Memory B cell (primary cell): ENCODE measurements at places on chromosomes 13 and 19.
A peak's percentile ranks its signal among the peaks of the same experiment; 100 is the strongest.

- DNase-seq = no peak
Measured at GRCh38 chr19:16089010-16089846, 12.9 kb downstream of the TPM4 start.

DNA sequence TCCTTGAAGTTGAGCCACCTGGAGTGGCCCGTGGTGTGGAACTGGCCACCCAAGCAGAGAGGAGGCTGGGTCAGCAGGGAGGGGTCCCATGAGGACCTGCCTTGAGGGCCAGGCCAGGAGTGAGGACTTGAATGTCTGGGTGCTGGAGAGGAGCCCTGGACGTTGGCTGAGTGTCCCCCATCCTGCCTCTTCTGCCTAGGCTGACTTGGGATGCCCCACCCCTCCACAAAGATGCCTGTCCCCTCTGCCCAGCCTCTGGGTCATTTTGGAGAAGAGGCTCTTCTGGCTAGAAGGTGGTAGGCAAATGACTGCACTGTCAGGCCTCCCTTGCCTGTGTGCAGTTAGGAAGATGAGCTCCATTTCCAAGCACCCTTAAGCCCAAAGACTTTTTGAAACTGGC lies 1.7 kb downstream of the SSBP4 start:
- DNase-seq = no peak

- peak; percentile 89 for DNase-seq
Measured at GRCh38 chr19:12551060-12551832, at the start of gene ZNF564. ZNF564 (minus strand) TSS chr19:12551482; CDS start chr19:12551332, 150 bp downstream.

DNA sequence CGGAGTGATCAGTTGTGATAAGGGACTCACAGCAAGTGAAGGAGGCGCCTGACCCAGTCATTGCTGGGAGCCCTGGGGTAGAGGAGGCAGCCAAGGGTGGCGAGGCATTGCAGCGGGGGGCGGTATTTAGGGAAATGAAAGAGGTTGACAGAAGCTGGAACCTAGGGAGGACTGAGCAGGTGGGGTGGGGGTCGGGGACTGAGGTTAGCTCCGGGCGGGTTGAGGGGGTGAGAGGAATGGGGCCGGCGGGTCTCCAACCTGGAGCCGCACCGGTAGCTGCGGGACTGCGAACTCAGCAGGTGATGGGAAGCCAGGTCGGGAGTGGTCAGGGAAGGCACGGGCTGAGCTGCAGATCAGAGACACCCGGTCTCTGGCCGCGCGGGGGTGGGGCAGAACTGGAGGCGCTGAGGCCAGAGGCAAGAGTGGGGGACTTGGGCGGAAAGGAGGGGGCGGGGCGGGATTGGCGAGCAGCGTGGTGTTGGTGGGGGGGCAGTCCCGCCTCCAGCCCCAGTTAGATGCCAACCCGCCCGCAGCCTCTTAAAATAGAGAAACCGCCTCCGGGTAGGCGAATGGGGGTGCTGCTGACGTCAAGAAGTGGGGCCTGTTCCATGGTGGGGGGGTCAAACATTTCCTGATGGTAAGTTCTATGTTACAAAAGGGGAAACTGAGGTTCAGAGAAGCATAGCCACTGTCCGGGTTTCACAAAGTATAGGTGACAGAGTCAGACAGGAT lies 1.5 kb downstream of the MAST3 start:
- DNase-seq = peak; percentile 74

DNA sequence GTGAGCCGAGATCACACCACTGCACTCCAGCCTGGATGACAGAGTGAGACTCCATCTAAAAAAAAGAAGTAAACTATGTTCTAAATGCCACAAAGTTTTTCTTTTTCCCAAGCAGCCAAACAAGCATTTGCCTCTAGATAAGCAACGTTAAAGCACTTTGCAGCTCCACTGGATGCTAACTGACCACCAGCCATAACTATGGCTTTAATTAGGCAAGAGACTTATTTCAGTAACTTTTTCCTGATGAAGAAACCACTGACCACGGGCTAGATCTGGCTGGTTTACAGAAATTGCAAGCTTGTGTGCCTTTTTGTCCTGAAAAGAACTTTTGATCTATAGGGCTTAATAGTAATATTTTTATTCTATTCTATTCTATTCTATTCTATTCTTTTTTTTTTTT lies 22.1 kb downstream of the CD70 start:
- no peak for DNase-seq

- DNase-seq = no peak
Measured at GRCh38 chr19:8041531-8041931, 11.0 kb upstream of the CCL25 start.

DNA sequence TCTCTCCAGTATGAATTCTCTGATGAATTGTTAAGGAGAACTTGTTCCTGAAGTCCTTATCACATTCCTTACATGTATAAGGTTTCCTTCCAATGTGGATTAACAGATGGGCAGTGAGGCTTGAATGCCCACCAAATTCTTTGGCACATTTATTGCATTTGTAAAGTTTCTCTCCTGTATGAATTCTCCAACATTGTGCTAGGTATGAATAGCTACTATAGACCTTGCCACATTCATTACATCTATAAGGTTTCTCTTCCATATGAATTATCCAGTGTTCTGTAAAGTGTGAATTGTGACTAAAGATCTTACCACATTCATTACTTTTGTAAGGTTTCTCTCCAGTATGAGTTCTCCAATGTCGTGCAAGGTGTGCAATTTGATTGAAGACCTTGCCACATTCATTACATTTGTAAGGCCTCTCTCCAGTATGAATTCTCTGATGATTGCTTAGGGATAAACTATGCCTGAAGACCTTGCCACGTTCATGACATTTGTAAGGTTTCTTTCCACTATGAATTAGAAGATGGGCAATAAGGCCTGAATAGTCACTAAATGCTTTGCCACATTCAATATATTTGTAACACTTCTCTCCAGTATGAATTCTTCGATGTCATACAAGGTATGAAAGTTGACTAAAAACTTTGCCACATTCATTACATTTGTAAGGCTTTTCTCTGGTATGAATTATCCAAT lies 20.4 kb downstream of the ZNF578 start:
- no peak for DNase-seq

- no peak for DNase-seq
Measured at GRCh38 chr13:111572956-111573761, 252.7 kb downstream of the TEX29 start.

- DNase-seq = no peak
Measured at GRCh38 chr19:40813182-40813581, 14.2 kb downstream of the EGLN2 start.

GRCh38 chr13:97403893-97404750 lies 29.8 kb upstream of the RAP2A start:
- DNase-seq = no peak

- no peak for DNase-seq
Measured at GRCh38 chr13:81211713-81212112, 870.8 kb upstream of the SPRY2 start.

DNA sequence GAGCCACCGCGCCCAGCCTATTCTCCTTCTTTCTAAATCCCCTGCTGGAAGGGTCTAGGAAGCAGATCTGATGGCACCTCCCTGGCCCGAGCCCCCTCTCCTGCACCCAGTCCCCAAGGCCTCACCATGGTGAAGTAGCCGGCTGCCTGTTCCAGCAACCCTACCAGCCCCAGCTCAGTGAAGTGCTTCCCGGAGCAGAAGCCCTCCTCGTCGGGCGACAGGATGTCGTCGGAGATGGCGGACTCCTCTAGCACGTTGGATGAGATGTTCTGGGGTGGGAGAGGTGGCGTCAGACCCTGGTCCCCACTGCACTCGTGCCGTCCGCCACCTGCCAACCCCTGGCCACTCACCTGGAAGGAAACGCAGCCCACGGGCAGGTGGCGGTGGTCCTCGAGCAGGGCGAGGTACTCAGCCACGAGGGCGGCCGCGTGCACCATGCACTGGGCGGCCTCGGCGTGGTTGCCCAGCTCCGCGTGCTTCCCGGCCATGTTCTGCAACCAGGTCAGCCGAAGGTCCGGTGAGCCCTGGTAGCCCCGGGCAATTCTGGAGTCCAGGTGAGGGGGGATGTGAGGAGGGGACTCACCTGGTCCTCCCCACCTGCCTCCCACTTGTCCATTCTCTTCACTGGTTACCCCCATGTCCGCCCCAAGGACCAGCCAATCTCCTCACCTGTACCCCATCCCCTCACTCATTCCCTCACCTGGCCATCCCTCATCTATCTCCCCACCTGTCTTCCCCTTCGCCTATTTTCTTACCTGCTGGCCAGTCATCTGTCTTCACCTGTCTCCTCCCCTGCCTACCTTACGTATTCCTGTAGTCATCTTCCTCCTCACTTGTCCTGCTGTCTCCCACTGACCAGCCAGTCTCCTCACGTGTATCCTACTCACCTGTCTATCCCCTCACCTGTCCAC lies 11.5 kb upstream of the KANK2 start:
- DNase-seq = no peak

DNA sequence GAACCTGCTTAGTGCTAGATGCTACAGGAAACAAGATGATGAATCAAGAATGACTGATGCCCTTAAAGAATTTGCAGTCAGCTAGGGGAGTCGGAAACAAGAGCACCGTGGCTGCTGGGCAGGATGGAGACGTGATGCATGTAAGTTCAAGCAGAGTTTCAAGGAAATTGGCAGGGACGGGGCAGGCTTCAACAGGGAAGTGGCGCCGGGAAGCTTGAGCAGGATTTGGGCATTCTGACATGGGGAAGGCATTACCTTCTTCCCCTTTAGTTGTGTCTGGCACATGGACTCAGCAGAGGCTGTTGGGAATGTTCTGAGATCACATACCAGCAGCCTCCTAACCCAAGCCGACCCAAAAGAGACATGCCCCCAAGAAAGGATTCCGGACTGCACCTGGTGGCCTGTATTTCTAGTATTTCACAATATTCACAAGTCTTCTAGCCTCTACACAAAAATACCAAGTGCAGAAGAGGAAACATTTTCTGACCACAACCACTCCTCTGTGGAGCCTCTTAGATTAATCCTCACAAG lies 138.2 kb downstream of the CRYL1 start:
- DNase-seq = no peak

DNA sequence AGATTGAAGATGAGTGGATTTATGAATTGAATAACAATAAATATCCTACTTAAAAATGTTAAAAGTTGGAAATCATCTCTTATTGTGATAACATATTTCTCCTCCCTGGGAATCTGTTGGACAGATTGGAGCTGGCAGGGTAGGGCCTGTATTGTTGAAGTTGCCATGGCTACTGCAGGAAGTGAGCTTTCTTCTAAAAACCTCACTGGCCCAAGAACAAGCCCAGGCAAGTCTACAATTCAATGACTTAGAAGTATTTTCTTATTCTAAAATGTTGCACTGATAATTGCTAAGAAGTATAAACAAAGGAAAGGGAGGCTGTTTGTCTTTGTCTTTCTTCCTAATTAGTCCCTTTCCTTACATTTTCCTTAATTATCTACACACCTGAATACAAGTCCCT lies 112.1 kb downstream of the DLEU7 start:
- DNase-seq = no peak

GRCh38 chr13:98556968-98557631 lies 19.8 kb downstream of the STK24 start:
- no peak for DNase-seq

DNA sequence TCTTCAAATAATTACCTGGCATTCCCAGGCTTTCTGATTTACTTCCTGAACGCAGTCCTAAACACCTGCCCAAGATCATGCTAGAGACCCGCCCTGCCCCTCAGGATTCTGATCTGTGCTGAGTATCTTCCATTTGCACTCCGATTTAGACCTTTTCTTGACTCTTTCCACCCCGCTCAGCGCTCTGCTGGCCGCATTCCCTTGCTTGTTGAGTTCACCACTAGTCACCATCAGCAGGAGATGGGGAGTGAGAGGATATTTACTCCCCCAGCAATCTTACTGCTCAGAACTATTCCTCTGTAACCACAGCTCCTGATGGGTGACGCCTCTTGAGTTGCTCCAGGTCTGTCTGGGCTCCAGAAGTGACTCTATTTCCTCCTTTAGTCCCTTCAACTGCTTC lies 419.4 kb upstream of the MIR17HG start:
- no peak for DNase-seq

- DNase-seq = no peak
Measured at GRCh38 chr19:772730-773436, 22.0 kb downstream of the MISP start.

GRCh38 chr19:50414864-50415660 lies 3.7 kb upstream of the SPIB start:
- DNase-seq = peak; percentile 92
